ENCODE measurements at places on chromosomes 5 and 9.

DNA sequence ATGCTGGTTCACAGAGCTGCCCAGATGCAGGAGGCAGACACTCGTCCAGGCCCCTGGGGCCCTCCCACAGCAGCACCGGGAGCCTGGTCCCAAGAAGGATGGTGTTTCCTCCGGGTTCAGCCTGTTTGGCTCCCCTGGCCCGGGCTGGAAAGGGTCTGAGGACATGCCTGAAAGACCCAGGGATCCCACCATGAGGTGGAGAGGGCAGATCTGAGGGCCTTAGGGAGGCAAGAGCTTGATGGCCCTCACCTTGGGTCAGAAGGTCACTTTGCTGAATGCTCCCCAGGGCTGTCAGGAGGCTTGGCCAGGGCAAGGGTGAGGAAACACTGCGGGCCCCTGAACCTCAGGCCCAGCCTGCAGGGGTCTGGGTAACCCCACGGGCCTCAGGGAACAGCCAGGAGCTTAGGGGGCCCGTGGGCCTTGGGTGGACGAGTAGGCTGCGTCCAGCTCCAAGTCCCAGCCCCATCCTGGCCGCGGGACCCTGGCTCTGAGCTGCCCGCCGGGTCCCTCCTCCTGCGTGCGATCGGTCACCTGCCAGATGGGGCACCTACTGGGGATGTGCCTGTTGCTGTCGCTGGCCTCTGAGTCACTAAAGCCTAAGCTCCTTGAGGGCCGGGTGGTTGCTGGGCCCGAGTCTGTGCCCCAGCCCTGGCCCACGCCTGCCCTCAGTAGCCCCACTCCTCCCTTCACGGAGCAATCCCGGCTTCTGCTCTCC, 106.2 kb downstream of the ZNF354C start:
- no peak for DNase-seq

DNA sequence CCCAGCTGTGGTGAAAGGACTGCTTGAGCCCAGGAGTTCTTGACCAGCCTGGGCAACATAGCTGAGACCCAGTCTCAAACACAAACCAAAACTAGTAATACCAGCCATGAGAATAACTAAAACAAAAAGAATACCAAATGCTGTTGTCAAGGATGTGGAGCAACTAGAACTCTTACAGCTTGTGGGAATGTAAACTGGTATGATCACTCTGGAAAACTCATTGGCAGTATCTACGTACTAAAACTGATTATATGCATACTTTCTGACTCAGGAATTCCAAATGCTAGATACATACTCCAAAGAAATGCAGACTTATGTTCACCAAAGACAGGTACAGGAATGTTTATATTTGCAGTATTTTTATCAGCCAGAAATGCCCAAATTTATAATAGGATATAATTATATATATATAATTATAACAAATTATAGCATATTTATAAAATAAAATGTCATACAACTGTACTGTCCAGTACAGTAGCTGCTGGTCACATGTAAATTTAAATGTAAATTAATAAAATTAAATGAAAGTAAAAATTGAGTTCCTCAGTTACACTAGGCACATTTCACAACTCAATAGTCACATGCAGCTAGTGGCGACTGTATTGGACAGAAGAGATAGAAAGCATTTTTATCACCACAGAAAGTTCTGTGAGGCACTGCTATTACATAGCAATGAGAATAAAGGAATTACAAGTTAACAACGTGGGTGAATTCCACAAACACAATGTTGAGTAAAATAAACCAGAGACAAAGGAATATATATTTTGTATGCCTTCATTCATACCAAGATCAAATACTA, 118.5 kb downstream of the GNAQ start:
- DNase-seq: no peak

DNA sequence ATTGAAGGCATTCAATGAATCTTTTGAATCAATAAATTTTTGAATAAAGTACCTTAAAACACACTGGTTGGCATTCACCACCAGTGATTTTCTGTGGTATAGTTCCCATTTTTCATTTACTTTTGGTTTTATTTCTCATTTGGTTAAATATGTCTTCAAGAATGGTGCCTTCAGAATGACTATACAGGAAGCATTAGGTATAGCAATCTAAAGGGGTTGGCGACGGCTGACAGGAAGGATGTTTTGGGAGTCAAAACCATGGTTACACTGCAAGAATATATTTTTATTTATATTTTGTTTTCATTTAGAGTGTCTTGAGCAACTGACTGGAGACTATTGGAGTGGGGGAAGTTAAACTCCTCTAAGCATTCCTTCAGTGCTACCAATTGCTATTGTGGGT, 235.7 kb downstream of the HTR1A start:
- DNase-seq: no peak

DNA sequence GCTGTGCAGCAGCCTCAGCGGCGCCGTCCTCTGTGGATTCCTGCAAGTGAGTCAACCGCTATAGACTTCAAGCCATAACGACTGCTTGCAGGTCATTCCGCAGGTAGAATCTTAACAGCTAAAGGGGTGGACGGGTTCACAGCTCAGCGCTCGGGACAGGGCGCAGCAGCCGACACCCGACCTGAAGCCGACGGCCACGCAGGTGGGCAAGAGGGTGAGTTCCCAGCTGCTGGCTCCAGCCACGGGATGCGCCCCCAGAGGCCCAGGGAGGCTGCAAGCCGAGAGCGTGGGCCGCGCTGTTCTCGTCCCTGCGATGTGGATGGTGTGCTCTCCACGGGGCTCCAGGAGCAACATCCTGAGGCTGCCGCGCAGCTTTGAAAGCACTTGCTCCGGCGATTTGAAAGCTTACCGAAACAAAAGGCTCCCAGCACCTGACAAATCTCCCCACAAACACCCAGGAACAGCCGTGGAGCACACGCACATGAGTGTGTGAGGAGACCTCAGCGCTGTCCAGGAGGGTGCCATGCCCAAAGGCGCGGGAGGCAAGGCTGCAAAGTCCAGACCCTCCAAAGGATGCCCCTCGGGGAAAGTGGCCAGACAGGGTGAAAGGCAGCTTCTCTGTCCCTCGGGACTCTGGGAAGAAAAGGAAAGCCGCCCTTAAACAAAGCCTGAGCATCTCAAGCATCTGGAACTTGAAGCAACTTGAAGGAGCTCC, 48.7 kb downstream of the EXD3 start:
- no peak for DNase-seq

- DNase-seq: no peak
These were observed 174.0 kb downstream of the MAN2A1 start for GRCh38 chr5:109863752-109864151.

DNA sequence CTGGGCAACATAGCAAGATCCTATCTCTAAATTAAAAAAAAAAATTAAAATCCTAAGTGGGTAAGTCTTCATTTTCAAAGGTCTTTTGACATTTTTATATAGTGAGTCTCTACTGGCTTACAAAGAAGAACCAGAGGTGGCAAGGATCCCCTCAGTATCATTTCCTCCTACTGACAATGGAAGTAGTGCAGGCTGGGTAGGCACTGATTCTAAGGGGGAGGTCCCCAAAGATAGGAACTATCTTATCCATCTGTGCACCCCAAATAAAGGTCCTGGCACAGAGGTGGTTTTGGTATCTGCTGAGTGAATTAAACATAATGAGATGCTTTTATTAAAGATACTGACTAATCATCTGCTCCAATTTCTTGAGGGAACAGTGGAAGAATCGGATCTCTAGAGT, 4.2 kb downstream of the FAM193B start:
- DNase-seq: no peak

DNA sequence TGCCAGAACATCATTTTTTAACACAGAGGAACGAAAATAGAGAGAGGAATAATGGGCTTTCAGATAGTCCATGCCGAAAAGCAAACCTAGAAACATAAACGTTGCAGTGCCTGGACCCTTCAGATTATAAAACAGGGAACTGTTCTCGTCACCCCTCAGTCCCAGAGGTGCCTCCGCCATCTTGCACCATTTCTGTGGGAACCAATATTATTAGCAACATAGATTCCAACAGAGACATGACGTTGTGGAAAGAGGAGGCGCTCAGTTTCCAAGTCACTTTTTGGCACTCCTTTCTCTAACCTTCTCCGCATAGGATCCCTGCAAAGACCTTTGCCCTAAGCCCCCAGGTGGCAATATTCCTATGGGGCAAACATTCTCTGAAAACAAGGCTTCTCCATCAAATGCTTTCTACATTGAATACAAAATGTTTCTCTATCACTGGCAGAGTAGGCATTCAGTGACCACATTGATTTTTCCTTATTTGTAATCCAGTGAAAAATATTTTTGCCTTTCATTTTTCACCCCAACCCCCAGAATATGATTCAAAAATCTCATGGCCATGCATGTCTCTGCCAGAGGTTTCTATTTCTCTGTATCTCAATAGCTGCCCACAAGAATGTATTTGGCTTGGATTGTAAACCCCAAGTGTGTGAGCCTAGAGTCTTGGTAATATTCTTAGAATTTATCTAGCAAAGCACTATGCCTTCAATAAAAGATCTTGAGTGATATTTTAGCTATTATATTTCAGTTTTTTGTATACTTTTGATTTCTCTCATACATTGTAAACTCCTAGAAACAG, 500.8 kb upstream of the WWC1 start:
- DNase-seq: no peak

DNA sequence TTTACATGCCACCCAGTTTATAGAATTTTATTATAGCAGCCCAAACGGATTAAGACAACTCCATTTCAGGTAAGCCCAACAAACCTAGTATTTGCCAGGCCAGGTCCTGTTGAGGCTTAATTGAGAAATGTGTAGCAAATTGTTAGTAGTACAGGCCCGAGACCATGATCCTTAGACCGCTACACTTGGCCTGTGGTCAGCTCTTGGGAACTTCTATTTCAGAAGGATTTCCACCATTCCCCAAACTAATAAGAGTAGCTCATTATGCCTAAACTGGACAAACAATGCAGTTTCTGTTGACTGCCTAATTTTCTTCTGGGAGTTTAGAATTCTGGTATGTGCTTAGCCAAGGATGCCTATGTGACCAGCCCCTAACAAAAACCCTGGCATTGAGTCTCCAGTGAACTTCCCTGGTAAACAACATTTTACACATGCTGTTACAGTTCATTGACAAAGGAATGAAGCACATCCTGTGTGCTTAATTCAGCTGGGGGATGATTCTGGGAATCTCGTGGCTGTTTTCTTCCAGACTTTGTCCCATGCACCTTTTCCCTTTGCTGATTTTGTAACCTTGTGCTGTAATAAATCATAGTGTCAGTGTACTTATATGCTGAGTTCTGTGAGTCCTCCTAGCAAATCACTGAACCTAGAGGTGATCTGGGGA, 5.6 kb upstream of the GPX3 start:
- no peak for DNase-seq

DNA sequence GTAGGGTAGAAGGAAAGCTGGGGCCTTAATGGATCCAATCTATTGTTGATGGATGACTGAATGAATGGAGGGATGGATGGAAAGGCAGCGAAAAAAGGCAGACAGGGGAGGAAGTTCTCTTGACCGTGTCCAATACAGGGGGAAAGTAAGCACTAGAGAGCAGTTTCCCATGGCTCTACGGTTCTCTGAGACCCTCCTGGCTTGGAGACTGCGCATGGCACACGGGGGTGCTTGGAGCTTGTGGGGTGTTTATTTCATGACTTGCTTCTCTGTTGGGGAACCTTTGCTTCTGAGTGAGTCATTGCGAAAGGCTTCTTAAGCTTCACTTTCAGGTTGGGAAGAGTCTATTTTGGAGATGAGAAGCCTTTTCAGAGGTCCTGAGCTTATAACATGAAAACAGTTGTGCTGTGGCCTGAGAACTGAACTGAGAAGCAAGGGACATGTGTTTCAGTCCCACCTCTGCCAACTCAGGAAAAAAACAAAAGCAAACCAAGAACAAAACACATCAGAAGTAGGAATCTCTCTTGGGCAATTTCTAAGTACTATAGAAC, 12.8 kb upstream of the TEX48 start:
- no peak for DNase-seq

DNA sequence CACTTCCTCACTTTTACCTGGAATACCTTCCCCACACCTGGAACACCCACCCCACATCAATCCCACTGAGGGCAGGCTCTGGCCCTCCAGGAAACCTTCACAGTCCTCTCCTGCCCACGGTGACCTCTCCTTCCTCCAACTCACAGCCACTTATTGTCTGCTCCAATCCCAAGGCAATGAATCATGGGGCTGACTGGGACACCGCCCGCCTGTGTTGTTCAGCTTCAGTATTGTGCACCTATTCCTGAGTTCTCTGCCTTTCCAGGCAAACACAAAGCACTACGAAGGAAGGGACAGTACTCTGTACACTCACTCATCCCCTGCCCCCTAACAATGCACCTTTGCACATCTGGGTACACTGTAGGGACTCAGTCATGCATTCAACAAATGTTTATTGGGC, 7.3 kb downstream of the PCDH1 start:
- no peak for DNase-seq

DNA sequence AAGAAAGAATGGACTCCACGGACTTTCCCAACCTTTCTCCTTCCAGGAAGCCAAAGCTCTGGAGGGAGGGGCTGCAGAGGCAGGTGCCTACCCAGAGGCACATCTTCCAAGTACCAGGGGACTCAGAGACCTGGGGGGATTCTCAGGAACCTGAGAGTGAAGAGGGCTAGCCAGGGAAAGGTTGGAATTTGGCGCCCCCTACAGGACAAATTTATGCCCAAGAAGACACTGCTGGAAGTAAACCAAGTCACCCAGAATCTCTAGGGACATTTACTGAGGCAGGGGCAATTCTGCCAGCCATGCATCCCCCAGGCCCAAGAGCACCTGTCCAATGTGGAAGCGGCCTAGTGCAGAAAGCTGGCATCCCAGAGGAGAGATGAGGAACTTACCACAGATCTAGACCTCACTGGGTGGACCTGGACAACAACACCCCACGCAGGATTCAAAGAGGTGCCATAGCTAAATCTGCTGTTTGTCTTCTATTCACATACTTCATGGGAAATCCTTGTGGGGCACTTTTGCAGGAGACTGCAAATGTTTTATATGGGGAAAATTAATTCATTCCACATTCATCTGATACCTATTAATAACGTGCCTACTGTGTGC, 25.9 kb upstream of the IDNK start:
- DNase-seq: peak; percentile 5

GRCh38 chr9:257957-258356, 43.3 kb downstream of the DOCK8 start:
- DNase-seq: no peak

DNA sequence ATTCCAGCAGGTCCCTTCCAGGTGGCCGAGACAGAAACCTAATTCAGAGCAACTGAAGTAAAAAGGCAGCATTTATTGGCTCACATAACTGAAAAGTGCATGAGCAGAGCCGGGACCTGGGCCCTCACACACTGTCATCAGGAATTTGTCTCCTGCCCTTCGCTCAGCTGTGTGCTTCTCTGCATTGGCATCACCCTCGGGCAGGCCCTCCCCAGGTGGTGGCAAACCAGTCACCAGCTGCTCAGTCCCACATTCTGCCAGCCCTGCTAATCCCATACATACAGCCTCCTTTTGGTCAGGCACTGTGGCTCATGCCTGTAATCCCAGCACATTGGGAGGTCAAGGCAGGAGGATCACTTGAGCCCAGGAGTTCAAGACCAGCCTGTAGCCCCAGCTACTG, 11.5 kb upstream of the CPLX2 start:
- no peak for DNase-seq

Measured in fibroblast of the conjunctiva (primary cell).